A549 treated with DMSO at 1 μM for 4 hours (cell line): ENCODE measurements at places on chromosomes 6 and 20. TPM values are rescaled to one million over a fixed set of nuclear protein-coding genes. Genes with fewer than 3 reads are reported as not detected.

Gene MOG
- not detected in 5 replicates for total RNA-seq

Gene ANKRD6
- 1.4 to 2.9 TPM (median 2.2 TPM) in 5 replicates for total RNA-seq

Gene SAMD3
- total RNA-seq: not detected in 5 replicates

Gene TMEM244
- not detected in 5 replicates for total RNA-seq

Gene MUCL3
- 0.02 to 0.05 TPM (median 0.03 TPM) in 3 of 5 replicates, not detected in the others for total RNA-seq

Gene ADGB
- not detected in 5 replicates for total RNA-seq

Gene RIMS4
- total RNA-seq: 1.2 to 1.9 TPM (median 1.6 TPM) in 5 replicates

Gene FRK
- total RNA-seq: 1.5 to 2.1 TPM (median 1.8 TPM) in 5 replicates

Gene OXT
- total RNA-seq: not detected in 5 replicates

Gene CTAGE9
- not detected in 5 replicates for total RNA-seq

Gene CABLES2
- 4.1 to 5.9 TPM (median 4.7 TPM) in 5 replicates for total RNA-seq

Gene ITPR3
- 32.9 to 45.8 TPM (median 41.0 TPM) in 5 replicates for total RNA-seq

Gene HLA-DRB1
- not detected in 5 replicates for total RNA-seq

Gene FKBP5
- 9.2 to 11.2 TPM (median 10.6 TPM) in 5 replicates for total RNA-seq

Gene SMLR1
- not detected in 5 replicates for total RNA-seq

Gene CRNKL1
- 20.9 to 26.7 TPM (median 24.7 TPM) in 5 replicates for total RNA-seq

Gene NKX2-4
- 0.03 to 0.08 TPM (median 0.07 TPM) in 3 of 5 replicates, not detected in the others for total RNA-seq

Gene FLOT1
- total RNA-seq: 81.4 to 94.3 TPM (median 88.8 TPM) in 5 replicates

Gene OPRL1
- 0.40 to 0.71 TPM (median 0.51 TPM) in 5 replicates for total RNA-seq

Gene MACROD2
- 0.44 to 1.6 TPM (median 0.68 TPM) in 5 replicates for total RNA-seq

Gene POPDC3
- 27.8 to 31.2 TPM (median 30.3 TPM) in 5 replicates for total RNA-seq

Gene KHDC3L
- not detected in 5 replicates for total RNA-seq

Gene GPSM3
- total RNA-seq: 0.24 to 0.55 TPM (median 0.34 TPM) in 5 replicates

Gene TRAPPC3L
- not detected in 5 replicates for total RNA-seq

Gene PDE10A
- total RNA-seq: 32.3 to 38.5 TPM (median 35.3 TPM) in 5 replicates

Gene CDSN
- not detected in 5 replicates for total RNA-seq

Gene GPR31
- not detected in 5 replicates for total RNA-seq

Gene CYP24A1
- 329 to 652 TPM (median 589 TPM) in 5 replicates for total RNA-seq

Gene ADGRB3
- not detected in 5 replicates for total RNA-seq

Gene KHDRBS2
- not detected in 5 replicates for total RNA-seq

Gene MROH8
- 0.62 to 1.1 TPM (median 1.00 TPM) in 5 replicates for total RNA-seq

Gene SLC17A2
- not detected in 5 replicates for total RNA-seq

Gene PRDM13
- 0.83 to 1.2 TPM (median 0.93 TPM) in 5 replicates for total RNA-seq

Gene DPM1
- total RNA-seq: 70.6 to 86.5 TPM (median 75.2 TPM) in 5 replicates

Gene FANCE
- total RNA-seq: 2.5 to 3.3 TPM (median 3.0 TPM) in 5 replicates

Gene PPP1R14C
- total RNA-seq: 0.53 to 1.4 TPM (median 0.78 TPM) in 5 replicates

Gene RFX6
- total RNA-seq: not detected in 5 replicates

Gene NKAIN2
- total RNA-seq: not detected in 5 replicates

Gene TP53TG5
- not detected in 5 replicates for total RNA-seq

Gene NOX3
- not detected in 5 replicates for total RNA-seq

Gene DEFB115
- not detected in 5 replicates for total RNA-seq

Gene ZC2HC1B
- not detected in 5 replicates for total RNA-seq

Gene PTGIS
- 0.05 to 0.08 TPM in 2 of 5 replicates, not detected in the others for total RNA-seq

Gene LY6G6C
- total RNA-seq: 0.12 to 0.20 TPM in 2 of 5 replicates, not detected in the others

Gene TMC2
- not detected in 5 replicates for total RNA-seq

Gene MYB
- total RNA-seq: 0.63 to 1.0 TPM (median 0.74 TPM) in 5 replicates

Gene TPX2
- 98.8 to 113 TPM (median 111 TPM) in 5 replicates for total RNA-seq

Gene TULP4
- 5.9 to 9.6 TPM (median 9.2 TPM) in 5 replicates for total RNA-seq

Gene LIN28B
- 1.4 to 2.1 TPM (median 1.9 TPM) in 5 replicates for total RNA-seq

Gene DOK5
- total RNA-seq: 0.09 TPM in 1 of 5 replicates, not detected in the others

Gene GPX5
- total RNA-seq: not detected in 5 replicates

Gene GGTLC1
- total RNA-seq: not detected in 5 replicates

Gene VSX1
- 0.43 to 1.2 TPM (median 1.0 TPM) in 5 replicates for total RNA-seq

Gene C6orf120
- total RNA-seq: 11.2 to 15.1 TPM (median 13.3 TPM) in 5 replicates

Gene PRICKLE4
- total RNA-seq: 0.23 to 0.85 TPM (median 0.60 TPM) in 4 of 5 replicates, not detected in the other

Gene HLA-DQB1
- total RNA-seq: not detected in 5 replicates

Gene LY6G6F
- total RNA-seq: not detected in 5 replicates
